ENCODE measurements at places on chromosomes 4 and X.

- no peak for DNase-seq
Observed at GRCh38 chr4:156858071-156858470, 113.5 kb downstream of the PDGFC start.

- DNase-seq: no peak
Observed at GRCh38 chr4:181592221-181592745, 650.9 kb upstream of the TENM3 start.

DNA sequence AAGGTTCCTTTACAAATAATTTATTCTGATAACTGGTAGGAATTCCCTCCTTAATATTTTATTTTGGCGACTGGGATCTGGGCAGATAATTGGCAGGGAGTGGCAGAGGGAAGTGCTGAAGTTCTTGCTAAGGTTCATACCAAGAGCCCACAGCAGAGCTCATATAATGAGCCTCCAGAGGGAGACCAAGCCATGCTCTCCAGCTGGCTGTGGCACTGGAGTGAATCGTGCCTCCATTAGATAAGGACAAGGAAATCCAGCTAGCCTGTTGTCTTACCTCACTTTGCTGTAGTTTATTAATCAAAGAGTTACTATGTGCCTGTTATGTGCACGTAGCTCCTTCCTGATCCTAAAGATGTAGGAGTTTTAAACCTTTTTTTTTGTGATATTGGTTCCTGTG, 1.3 kb downstream of the ASB12 start:
- no peak for DNase-seq

GRCh38 chr4:95549246-95550114, 707 bp upstream of the UNC5C start:
- no peak for DNase-seq

GRCh38 chrX:31170792-31171191, 99.0 kb upstream of the FTHL17 start:
- DNase-seq: no peak

GRCh38 chr4:76449362-76449767, 14.3 kb downstream of the SHROOM3 start:
- DNase-seq: no peak

DNA sequence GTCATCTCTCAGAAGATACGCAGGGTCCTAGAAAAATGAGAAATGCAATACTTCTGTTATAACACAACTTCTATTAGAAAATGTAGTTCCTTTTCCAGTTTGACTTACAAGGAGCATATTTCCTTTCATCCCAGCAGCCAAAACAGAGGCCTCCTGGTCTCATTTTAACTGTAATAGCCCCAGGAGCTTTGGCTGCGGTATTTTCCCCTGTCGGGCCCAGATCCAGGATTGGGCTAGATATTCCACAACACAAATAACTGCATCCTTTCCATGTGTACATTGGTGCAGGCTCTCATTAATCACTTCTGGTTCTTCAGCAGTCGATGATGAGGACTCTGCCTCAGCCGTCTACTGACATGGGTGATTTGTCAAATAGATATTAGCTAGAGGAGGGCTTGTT, 166.1 kb downstream of the TENM3 start:
- DNase-seq: no peak

DNA sequence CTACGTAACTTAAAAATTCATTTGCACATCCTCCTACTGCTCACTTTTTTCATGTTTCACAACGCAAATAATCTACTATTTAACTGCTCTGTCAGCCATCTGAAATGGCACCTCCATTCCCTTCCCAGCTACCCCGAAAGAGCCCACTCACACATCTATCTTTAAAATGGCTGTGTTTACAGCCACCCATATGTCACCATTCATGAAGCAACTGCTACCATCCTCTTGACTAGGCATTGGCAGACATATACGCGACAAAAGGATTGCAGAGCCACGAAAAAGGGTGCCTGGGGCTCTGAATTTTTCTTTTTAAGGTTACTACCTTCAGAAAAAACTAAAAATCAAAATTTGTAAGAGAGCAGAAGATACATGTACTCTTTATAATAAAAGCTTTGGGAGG, 11.5 kb downstream of the SH3RF1 start:
- DNase-seq: no peak

DNA sequence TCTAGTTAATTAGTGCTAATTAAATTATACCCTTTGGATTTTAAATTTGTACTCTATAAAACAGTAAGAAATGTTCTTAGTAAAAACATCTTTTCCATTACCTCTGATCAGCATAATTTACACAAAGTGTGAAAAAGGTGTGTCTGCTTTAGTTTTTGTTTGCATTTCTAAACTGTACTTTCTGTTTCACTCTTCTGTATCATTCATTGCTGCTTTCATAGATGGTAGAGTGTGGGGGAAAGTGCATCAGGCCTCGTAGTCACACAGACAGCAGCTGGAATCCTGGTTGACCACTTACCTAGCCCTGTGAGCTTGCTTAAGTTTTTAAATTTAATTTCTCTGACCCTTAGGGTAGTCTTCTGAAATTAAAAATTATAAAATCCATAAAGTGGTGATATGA, 275.4 kb upstream of the PITX2 start:
- no peak for DNase-seq

GRCh38 chr4:181166742-181167399, 1076.3 kb upstream of the TENM3 start:
- no peak for DNase-seq

- peak; percentile 25 for DNase-seq
Observed at GRCh38 chr4:127698789-127699200, 31.4 kb upstream of the SLC25A31 start.

GRCh38 chrX:2252331-2253065, 248.3 kb downstream of the DHRSX start:
- no peak for DNase-seq

GRCh38 chrX:45592101-45592500, 391.4 kb upstream of the DIPK2B start:
- DNase-seq: no peak

DNA sequence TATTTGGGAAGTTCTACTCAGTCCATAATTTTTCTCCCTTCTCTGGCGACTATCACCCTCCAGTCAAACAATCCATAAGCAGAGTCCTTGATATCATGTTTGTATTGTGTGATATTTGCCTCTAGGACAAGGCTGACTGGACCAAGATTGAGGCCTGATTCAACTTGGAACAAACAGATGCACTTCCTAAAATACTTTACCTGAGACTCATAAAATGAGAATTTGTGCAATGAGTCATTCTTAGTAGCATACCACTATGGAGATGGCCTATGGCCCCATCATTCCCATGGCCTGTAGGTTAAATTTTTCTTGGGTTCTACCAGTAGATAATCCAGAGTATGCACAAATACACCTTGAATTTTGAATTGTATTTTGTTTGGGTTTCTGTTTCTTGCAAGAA, 74.2 kb upstream of the DMD start:
- DNase-seq: no peak

- DNase-seq: no peak
Observed at GRCh38 chrX:13069771-13070416, 25.5 kb upstream of the FAM9C start.

- DNase-seq: no peak
Observed at GRCh38 chr4:42391981-42392380, 5.3 kb upstream of the SHISA3 start.

DNA sequence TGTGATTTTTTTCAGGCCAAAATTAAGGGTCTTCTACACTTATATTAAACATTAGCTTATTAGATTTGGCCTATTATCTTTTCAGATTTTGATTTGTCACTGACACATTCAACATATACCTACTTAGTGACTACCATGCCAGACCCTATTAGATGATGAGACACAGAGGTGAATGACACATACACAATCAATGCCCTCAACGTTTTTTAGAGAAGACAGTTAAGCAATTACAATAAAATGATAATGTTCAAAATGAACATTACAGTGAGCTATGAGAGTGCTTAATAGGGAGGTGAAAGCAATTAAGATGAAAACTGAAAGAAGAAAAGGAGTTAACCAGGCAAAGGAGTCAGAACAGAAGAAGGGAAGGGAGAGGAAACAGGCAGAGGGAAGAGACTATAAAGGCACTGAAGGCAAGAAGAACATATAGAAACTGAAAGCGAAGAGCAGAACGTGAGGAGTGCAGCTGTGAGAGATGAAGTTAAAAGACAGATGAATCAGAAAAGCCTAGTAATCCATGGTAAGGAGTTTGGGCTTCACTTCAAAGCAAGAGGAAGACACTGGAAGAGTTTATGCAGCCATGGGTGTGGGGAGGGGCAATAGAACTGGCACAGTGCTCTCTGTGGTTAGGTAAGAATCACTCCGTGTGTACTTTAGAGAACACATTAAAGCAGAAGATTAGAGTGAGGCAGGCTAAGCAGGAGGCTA, 119.0 kb downstream of the REELD1 start:
- peak; percentile 27 for DNase-seq

DNA sequence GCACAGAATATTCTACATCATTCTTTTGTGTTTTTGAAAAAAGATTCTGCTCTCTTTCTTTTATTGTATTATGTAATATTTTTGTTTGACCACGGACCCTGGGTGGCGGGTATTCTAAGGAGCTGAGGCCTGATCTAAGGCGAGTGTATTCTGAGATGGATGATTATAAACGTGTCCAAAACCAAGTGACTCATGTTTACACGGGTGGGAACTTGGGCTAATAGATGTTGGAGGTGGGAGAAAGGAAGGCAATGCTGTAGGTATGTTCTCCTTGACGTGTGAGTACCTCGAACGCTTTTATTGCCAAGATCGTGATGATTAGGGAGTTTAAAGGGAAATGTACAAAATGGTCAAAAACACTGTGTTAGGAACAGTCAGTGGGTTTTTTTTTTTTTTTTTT, 188.9 kb upstream of the FAT1 start:
- no peak for DNase-seq

All from KBM-7 (cell line).